Renal pelvis (tissue), 12 donors: ENCODE measurements at places on chromosomes 5 and 9.

GRCh38 chr9:115208501-115208900 lies 90.5 kb upstream of the TNC start:
- no peak for DNase-seq

DNA sequence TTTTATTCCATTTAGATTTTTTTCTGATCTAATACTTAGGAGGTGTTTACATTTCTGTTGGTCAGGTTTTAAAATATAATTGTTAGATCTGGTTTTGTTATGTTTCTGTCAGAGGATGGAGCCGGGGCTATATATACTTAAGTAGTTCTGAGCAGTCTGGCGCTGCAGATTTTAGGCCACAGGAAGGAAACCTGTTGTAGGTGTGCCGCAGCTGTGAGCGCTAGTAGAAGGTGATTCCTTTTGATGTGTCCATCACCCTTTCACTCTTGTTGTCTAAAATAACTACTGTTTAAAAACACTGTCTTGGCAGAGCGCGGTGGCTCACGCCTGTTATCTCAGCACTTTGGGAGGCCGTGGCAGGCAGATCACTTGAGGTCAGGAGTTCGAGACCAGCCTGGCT lies 17.0 kb downstream of the ZBTB34 start:
- no peak for DNase-seq

DNA sequence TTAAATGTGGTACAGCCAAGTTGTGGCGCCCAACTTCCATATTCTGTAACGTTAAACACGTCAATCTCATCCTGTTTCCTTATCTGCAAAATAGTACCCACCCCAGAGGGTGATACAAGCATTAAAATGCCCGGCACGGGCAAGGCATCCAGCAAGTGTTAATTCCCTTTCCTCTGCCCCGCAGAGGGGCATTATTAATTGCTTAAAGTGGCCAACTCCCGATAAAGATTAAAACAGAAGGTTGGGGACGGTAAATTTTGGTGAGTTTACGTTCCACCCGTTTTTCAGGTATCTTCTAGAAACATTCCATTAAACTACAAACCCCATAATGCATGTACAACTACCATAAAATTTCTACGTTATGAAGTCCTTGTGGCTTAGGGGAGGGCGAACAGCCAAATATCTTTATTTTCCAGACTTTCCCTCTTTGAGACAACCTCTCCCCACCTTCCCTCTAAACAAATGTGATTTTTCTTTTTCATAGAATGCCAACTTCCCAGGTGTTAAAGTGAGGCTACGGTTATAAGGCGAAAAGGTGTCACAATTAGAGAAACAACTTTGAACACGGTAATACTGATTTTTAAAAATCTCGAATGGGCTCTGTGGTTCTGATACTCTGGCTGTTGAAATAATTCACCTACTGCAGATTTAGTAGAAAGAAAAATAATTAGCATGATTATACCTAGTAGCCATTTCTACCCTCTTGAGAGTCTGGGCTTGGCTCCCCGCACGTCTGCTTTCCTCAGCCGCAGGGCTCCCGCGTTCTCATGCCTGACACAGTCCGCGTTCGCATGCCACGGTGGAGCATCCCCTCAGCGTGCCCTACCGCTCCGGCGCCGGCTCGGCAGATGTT lies 1.2 kb upstream of the GPBP1 start:
- DNase-seq = no peak

DNA sequence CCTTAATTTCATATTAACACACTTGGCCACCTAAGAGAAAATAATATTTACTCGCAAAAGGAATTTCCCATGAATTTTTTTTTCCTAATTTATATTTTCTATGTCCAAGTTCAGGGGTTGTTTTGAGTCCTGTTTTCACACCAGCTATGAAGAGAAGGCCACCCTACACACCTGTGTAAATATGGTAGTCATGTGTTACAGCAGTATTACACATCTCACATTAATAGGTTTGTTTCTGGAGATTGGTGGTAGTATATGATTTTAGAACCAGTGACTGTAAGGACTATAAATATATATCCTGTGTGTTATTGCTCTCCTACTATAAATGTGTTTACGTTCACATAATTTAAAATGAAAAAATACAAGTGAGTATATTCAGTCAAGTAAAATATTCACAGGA lies 147.5 kb downstream of the PAM start:
- no peak for DNase-seq

DNA sequence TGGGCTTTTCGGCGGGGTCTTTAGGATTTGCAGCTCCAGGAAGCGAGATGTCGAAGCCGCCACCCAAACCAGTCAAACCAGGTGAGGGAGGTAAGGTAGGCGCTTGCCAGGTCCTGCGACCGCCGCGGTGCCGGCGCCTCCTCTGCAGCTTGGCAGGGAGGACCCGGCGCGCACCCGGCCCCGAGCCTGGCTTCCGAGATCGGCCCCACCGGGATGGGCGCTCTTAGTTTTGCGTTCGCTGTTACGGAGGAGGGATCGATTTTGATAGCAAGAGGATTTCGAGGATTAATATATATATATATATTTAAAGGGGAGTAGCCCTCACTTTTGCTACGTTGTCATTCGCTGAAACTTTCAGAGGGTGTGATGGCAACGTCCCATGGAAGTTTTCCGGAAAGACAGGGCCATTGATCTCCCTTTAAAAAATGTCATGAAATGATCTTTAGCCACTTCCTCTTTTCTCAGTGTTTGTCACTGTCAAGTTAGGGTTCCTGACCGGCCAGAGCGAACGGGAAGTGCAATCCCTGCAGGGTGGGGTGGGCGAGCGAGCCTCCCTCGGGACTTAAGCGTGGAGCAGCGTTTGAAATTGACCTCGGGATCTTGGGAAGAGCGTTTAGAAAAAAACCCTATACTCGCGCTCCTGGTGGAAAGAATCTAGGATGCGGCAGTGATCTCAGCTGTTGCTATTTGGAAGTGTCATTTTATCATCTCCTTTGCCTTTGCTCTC lies 495 bp downstream of the OSTF1 start:
- DNase-seq = peak; percentile 54

- DNase-seq = no peak
Measured at GRCh38 chr9:122121931-122122330, 28.8 kb upstream of the TTLL11 start.

DNA sequence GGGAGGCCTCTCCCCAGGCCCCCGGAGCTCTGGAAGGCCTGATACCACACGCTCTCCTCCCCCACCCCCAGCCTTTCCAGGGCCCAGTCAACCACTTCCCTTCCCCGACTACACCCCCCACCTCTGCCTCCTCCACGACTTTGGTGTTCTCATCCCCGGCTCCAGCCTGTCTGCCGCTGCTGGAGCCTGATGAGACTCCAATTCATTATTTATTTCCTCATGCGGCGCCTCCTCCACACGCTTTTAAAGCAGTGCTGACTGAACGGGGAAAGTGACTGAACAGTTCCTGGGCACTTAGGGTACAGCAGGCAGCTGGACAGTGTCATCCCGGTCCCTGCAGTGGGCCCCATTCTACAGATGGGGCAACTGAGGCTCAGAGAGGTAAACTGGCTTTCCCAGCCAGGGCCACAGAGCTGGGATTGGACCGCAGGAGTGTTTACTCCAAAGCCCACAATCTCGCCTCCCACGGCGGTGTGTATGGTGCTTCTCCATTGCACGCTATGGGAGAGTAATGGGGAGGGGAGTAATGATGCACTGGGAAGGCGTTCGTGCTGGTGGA lies 15.9 kb upstream of the RPL26L1 start:
- DNase-seq = peak; percentile 84

GRCh38 chr9:127014910-127015540 lies 100.4 kb downstream of the RALGPS1 start:
- no peak for DNase-seq

- no peak for DNase-seq
Measured at GRCh38 chr9:83299571-83299970, 236.6 kb upstream of the RASEF start.

DNA sequence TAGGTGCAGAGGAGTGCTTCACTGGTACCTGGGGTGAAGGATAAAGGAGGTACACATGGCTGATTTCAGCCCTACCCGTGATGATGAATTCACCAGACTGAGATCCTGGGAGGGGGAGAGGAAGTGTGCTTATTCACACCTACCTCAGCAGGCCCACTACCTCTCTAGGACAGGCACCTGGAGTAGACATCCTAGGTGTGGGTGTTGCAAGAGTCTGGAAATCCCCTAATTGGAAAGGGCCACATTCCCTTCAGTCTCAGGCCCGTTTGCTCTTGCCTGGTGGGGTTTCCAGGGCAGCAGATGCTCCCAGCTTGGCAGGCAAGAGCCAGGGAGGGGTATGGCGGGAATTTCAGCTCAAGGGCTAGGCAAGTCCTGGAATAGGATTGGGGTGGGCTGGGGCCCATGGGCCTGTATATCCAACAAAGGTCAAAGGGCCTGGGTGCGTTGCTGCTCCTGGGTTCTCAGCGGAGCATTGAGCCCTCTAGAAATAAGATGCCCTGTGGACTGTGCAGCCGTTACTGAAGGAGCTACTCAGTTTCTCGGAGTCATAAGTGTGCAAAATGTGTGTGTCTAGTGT lies 5.8 kb upstream of the CCL21 start:
- no peak for DNase-seq

- DNase-seq = no peak
Measured at GRCh38 chr9:123127512-123128075, 94.1 kb downstream of the GPR21 start.

DNA sequence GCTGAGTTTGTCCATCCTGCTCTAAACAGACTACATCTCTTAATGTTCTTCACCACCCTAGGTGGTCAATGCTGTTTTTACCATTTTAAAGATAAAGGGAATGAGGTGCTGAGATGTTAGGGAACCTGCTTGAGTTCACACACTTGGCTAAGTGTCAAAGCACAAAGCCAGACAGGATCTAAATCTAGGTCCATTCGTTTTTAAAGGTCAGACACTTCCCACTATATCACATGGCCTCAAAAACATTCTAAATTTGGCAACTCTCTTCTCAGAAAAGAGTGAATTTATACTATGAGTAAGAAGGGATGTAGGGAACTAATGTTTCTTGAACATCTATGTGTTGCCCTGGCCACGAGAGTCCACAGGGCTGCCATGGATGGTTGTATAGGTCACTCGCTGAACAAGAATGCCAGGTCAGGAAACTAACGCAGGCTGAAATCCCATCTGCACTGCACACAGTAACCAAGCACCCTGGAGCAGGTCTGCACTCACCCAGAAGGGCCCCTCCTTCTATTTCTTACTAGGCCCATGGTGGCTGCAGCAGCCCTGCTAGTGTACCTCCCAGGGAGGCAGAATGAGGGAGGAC lies 213.0 kb downstream of the SPOCK1 start:
- no peak for DNase-seq

GRCh38 chr9:130663977-130664250 lies 480 bp upstream of the PRDM12 start:
- DNase-seq = no peak

- DNase-seq = no peak
Measured at GRCh38 chr9:18534611-18535010, 60.7 kb downstream of the ADAMTSL1 start.

GRCh38 chr9:6901180-6901579 lies 143.4 kb downstream of the KDM4C start:
- DNase-seq = no peak

GRCh38 chr5:37812365-37812764 lies 27.5 kb downstream of the GDNF start:
- DNase-seq = no peak

- no peak for DNase-seq
Measured at GRCh38 chr5:40623480-40624420, 56.0 kb upstream of the PTGER4 start.

DNA sequence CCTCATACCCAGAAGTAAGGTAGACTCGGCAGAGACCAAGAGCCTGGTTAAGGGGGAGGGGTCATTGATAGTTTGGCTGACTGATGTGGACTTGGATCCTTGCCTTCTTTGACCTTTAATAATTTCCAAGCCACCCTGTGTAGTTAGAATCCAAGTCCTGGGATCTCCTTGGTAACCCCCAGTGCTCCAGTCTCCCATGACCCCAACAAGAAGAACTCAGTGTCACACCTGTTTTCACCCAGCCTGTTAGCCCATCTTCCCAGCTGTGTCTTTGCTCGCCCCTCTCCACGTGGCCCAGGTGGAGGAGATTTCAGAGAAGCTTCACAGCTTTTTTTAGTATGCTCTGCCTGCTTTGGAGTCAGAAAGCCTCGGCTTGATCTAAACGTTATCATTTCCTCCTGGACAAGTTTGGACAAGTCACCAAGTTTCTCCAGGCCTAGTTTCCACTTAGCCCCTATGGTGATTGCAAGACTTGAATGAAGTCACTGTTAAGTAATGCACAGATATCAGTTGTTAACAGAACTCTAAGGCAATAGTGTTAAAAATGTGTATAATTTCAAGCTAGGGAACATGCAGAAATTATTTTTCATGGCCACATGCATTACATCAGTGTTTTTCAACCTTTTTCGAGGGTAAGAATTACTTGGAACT lies 170.0 kb downstream of the TMEM38B start:
- no peak for DNase-seq

- no peak for DNase-seq
Measured at GRCh38 chr9:121895818-121896544, 197.1 kb downstream of the TTLL11 start.

DNA sequence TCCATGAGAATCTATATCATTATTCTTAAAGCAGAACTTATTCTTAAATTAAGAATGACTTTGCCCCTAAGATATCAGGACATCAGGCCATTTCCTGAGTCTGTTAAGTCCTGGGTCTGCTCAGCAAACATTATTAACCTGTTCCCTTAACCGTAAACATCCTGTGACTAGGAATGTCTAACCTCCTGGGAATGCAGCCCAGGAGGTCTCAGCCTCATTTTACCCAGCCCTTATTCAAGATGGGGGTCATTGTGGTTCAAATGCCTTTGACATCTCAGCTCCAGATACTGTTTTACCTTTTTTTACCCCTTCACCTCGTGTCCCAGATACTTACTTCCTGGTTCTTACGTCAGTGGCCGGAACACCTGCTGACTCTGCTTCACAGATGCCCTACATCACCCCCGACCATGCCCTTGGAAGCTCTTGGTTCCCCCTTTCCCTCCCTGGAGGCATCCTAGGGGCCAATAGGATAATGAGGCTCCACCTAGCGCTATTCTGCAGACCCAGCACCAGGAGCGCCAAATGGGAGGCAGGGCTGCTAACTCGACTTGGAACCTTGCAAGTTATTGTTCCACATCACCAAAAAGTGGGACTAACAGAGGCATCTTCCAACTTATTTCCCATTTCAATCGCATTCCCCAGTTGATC lies 182.5 kb downstream of the MED10 start:
- no peak for DNase-seq

GRCh38 chr9:121380846-121381245 lies 10.8 kb upstream of the STOM start:
- no peak for DNase-seq

DNA sequence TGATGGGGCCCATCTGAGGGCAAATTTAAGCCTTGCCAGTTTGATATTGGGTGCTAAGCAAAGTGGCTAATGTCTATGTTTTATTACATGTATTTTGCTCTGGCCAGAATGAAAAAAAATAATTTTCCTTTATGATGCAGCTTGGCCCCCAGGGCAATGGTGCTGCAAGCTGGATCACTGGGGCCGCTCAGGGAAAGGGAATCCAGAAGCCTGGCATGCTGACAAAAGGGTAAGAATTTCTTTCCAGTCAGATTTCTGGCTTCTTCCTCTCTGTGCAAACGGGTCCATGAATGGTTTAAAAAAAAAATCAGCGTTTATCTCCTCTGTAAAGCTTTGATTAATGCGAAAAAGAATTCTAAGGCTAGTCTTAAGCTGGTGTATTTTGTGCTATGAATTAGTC lies 138.4 kb downstream of the MAPKAP1 start:
- DNase-seq = no peak

- DNase-seq = no peak
Measured at GRCh38 chr9:93945400-93946337, 9.5 kb downstream of the BARX1 start.

- DNase-seq = no peak
Measured at GRCh38 chr5:110477911-110478310, 248.6 kb downstream of the TMEM232 start.

GRCh38 chr9:126788634-126789349 lies 16.0 kb upstream of the ZBTB43 start:
- no peak for DNase-seq
